ENCODE measurements at places on chromosomes 2 and 18.

GRCh38 chr2:30301551-30301950 is 70.2 kb downstream of the LBH start:
- DNase-seq, result no peak

DNA sequence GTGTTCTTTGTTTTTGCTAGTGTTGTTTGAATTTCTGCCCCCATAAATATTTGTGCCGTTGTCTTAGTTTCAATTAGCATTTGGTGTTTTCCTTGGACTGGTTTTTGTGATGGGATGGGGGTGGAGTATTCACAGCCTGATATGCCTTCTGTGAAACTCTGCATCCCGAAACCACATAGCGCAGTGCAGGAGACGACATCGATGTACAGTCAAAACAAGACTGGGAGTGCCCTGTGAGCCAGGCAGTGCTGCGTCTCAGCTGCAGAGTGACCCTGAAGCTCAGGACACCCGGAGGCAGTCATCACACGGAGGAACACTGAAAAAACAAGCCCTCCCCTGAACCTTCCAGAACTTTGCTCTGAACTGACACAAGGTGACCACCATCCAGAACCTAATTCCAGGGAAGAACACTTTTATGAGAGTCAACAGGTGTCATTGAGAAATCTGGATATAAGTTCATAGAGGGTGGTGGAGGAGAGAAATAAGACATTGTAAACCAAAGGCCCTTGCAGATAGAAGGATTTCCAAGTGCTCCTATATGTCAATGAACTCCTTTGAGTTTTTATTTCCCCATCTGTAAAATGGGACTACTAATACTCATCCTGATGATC is 61.2 kb upstream of the CABLES1 start:
- DNase-seq, result no peak

- DNase-seq, result peak; percentile 35
These were observed 160.0 kb upstream of the TRIB2 start for GRCh38 chr2:12556762-12557161.

DNA sequence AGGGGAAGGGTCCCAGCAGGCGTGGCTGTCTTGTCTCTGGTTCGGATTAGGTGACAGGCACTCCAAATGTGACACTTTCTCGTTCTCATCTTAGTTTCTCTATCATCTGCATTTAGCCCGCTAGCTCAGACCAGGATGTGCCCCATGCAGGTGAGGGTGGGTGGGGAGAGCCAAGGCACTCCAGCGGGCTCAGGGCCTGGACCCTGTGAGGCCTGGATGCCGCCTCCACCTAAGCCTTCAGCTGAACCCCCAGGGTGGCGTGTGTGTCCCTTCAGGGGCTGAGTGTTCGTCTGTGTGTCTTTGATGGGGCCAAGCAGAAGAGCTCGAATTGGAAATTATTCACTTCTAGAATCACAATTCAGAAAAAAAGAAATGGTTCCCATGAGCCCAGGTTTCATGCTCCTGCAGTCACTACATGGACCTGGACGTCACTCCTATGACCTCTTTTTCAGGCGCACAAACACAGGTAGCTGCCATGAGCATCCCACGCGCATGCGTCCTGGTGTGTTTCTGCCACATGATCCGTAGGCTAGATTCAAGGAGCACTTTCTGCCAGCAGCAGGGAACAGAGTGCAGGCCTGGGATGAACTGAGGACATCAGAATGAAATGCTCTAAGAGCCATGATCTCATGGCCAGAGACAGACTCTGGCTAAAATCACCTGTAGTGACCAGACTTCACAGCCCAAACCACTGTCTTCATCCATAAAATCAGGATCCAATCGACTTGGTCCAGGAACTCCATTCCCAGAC is 25.8 kb downstream of the CIDEA start:
- no peak for DNase-seq

DNA sequence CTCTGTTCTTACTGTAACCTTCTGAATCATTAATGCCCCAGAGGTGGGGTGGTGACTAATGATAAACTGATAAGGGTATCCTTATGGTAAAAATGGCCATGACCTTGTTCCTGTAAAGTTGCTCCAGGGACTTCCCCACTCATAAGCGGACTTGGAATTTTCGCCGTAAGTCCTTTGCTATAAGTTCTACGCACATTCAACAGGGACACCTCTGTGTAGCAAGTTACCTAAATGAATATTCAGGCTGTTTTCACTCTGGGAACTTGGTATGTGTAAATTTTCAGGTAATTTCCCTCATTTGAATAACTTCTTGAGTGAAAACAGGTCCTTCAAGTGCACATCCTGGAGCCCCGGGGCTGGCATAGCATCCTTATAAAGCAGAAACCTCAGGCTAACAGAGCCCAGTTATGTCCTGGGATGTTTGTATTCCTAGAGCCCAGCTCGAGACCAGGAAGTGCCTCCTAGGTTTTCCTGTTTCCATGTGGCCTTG is 9.4 kb upstream of the AGFG1 start:
- no peak for DNase-seq

DNA sequence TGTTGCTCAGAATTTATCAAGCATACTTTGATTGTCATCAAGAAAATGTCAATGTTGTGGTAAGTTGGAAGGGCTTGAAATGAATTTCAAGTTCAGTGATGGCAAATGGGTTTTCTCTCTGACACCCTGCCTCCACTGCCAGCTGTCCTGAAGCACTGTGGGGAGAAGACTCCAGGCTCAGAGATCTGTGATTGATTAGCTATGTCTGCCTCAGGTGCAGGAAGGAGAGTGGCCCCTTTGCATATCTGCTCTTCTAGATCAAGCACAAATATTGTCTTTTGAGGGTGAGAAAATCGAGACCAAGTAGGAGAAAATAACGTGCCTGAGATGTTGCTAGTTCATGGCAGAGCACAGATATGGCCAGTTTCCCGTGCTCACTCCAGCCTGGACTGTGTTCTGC is 178.8 kb upstream of the GLI2 start:
- DNase-seq, result no peak

Data from AG09309 (cell line).